ENCODE measurements at places on chromosomes 7 and 10.

DNA sequence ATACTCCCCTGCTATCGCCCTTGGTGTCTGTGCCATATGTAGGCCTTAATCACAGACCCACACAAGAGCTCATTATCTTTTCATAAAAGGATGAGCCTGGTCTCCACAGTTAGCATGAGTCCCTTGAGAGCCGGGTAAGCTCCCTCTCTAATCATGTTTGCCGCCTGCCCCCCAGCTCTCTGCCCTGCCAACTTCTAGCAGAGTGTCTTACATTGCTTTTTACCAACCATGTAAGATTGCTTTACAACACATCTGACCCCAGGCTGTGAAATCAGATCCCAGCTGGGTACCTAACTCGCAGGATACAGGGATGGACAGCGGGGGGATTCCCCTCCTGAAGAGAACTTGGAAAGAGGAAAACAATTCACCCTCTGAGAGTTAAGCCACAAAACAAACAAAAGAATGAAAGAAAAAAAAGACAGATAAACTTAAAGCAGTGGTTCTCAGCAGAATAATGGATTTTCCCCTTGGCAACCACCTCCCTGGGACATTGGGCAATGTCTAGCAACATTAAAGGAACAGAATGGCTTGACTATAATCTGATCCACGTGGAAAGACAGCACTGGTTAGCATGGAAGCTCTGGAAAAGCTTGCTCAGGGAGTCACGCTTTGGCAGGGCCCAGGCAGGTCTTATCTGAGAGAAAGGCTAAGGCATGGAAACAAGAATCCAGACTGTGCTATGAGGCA lies 39.4 kb upstream of the ATOH7 start:
- DNase-seq: no peak

- DNase-seq: no peak
Observed at GRCh38 chr7:87475359-87476178, at the start of gene ABCB4. ABCB4 (minus strand) TSS chr7:87475680; CDS start chr7:87475465, 215 bp downstream.

DNA sequence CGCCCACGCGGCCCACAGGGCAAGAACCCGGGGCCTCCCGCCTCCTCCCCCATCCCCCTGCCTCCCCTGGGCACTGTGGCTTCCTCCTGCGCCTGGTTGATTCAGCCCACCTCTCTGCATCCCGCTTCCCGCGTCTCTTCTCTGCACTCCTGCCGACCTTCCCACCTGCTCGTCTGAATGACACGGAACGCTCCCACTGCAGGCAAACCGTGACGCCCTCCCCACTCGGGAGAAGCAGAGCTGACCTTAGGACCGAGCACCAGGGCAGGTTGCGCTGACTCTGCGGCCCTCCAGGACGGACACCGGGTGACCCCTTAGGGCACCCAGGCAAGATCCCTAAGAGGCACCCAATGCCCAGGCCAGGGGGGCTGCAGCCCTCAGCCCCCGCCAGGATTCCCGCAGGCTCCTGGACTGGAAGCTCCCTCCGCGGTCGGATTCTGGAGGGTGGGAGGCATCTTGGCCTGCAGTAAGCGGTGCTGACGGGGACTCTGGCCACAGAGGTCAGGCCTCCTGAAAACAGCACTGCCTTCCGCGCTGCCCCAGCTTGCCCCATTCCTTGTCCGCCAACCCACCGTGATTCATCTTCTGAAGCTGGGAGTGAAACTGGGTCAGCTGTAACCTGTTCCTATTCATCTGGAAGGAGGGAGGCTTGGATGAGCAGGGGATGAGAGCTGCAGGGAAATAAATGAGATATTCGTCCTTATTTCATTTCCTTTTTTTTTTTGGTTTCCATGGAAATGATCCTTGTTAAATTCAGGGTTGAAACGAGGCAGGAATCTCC lies 990 bp downstream of the CALML3 start:
- no peak for DNase-seq

- DNase-seq: no peak
Observed at GRCh38 chr7:45649560-45650346, 75.6 kb downstream of the ADCY1 start.

GRCh38 chr7:70771451-70771850 lies 360.5 kb upstream of the GALNT17 start:
- no peak for DNase-seq

DNA sequence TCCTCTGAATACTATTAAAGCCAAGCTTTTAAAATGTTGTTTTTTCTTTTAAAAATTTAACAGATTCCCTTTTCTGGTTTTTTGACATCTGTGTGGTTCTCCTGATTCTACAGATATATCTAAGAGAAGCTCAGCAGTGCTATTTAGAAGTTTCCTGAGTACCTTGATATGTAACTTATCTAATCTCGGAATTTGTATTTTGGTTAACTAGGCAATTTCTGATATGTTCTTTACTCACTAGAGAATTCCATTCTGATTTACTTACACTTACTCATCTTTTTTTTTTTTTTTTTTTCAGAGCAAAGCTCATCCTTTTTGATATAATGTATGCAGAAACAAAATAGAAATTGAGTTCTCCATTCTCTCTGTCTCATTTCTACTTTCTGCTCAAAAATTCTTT lies 63.8 kb downstream of the PALS2 start:
- no peak for DNase-seq

DNA sequence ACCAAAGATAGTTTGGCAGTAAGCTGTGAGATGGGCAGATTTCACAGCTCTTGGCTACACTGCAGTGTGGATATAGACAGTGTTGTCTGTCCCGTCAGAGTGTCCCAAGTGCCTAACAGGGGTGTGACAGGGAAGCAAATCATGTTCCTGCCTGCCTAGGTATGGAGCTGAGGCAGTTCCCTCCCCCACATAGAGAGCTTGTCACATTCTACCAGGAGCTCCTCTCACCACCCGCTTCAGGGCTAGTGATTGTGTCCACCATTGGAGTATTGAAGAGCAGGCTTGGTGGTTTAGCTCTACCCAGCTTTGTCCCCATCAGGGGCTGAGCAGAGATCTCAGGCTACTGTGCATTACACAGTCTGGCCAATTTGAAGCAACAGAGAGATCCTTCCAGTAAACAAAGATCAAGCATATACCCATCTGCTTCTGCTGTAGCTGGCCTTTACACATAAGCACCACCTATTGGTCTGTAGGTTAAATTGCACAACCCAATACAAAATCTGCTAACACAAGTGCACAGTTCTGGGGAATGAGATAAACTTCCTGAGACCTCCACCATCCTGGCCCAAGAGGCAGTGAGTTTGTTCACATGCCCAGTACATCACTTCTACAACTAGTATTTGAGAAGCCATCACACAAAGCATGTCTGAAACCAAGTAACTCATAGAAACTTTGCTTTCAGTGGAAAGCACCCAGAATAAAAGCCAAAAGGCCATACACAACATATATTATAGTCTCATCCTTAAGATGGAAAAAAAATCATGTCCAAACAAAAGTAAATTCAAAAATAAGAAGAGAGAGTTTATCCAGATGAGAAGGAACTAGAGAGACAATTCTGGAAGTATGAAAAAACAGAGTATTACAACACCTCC lies 67.3 kb downstream of the GLCCI1 start:
- no peak for DNase-seq

- DNase-seq: no peak
Observed at GRCh38 chr10:123869020-123869414, 22.6 kb downstream of the CPXM2 start.

GRCh38 chr7:96591900-96592676 lies 117.6 kb downstream of the SEM1 start:
- DNase-seq: no peak

DNA sequence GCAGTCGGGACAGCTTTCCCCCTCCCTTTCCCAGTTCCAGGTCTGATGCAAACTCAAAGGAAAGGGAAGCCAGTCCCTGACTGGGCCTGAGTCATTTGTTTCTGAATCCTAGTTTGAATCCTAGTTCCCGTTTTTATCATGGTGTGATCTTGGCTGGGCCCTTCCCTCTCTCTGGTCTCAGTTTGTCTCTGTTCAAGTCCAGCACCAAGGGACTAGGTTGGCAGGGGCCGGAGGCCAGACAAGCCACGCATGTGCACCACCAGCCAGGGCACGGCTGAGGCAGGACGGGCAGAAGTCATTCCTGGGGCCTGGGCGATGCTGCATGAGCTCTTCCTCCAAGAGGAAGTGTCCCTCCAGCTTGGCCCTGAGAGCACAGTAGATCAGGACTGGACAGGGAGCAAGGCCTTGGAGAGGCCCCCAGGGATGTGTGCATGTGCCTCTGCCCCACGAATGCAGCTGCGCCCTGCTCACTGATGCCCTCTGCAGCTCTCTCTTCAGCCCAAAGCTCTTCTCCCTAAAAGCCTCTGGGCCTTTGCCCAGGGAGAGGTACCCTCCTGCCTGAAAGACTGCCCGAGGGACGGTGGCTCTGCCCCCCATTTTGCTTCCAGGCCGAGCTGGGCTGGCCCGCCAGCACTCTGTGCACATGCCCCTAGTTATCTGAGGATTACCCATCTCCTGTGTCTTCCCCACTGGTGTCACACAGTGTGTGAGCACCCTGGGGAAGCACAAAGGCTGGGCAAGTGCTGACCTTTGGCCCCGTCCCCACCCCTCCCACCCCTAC lies 86.7 kb downstream of the ZMIZ1 start:
- DNase-seq: no peak

DNA sequence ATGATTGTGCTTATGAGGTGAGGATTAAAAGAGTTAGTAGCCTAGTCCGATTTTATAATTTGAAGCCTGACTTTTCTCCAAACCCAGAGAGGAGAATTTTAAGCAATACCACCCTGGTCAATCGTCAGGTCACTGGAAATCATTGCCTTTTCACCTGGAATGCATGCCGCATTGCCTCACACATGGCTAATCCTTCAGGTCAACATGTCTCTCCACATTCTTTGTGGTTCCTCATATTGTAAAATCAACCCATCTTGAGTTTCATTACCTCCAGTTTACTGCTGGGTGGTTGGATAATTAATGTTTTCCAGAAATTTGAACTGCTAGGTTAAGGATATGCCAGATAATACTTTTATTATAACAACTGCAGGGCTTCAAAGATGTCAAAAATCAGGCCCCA lies 55.6 kb upstream of the SEMA3E start:
- no peak for DNase-seq

DNA sequence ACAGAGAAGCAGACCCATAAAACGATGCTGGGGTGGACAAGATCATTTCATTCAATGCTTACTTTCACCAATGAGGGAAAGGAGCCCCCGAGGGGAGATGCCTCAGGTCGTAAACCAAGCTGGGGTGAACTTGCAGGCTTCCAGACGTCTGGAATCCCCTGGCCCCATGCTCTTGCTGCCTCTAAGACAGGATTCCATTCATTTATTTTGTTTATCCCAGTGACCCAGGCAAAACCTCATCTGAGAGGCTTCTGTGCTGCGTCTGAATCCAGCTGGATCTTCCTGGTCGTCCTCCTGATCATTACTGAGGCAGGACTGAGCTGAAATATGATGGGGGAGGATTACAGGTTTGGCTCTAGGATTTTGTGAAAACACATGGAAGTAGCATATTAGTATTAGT lies 182.9 kb downstream of the MYOF start:
- DNase-seq: no peak

- no peak for DNase-seq
Observed at GRCh38 chr7:108376206-108376605, 80.0 kb downstream of the NRCAM start.

Data from activated naive CD4-positive, alpha-beta T cell treated with anti-CD3 and anti-CD28 coated beads, Interleukin-2, amount 50 U/mL, for 16 hours (primary cell).